Stimulated activated CD8-positive, alpha-beta memory T cell treated with anti-CD3 and anti-CD28 coated beads, Interleukin-2, amount 100 ng/mL, for 1 hour (primary cell): ENCODE measurements at places on chromosomes 7 and 10.

- no peak for DNase-seq
Observed at GRCh38 chr10:20114179-20114578, 297.9 kb downstream of the PLXDC2 start.

DNA sequence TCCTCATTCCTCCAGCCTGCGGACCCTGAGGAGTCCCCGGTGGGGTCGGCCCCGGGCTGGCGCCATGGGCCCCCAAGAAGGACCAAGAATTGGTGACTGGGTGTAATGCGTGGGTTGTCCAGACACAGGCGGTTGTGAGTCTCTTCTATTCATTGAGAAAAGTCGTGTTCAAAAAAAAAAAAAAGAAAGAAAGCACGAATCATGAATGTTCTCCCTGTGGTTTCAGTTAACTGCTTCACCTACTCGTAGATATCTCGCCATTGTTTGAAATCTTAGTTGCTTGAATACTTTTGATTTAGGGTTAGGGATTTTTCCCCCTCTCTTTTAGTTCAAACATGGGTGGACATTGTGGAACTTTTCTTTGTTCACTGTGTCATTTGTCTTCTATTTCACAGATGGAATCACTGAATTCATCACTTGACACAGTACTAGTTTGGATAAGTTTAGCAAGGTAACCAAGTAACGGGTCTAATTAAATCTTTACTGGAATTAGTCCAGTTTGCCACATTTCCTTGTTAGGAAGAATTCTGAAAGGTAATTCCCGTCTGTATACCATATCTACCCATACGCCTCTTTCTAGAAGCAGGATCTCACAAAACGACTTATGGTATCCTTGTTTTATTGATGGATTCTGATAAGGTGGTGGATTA, 775 bp downstream of the STARD3NL start:
- no peak for DNase-seq

- no peak for DNase-seq
Observed at GRCh38 chr10:43399320-43400310, 9.4 kb downstream of the HNRNPF start.

DNA sequence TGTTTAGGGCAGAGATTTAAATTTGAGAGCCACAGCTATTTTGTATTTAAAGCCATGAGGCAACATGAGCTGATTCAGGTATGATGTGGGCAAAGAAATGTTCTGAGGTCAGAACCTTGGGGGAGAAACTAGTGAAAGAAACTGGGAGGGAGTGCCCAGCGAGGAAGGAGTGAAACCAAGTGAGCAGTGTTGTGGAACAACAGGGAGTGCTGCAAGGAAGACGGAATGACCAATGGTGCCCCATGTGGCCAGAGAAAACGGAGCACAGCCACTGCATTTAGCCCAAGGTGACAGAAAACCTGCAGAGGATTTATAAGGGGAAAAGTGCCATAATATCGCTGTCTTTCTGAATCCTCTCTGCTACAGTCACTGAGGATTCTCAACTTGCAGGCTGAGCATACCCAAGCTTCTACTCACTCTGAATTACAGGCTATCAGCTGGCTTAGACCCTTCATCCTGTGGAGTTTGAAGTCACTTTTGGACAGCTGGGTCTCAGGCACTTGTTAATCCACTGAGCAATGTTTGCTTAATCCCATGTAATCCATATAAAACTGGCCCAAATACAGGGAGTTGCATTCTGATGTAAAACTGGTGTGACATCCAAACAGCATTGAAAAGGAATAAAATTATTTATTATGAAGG, 777.3 kb downstream of the CCSER2 start:
- no peak for DNase-seq

DNA sequence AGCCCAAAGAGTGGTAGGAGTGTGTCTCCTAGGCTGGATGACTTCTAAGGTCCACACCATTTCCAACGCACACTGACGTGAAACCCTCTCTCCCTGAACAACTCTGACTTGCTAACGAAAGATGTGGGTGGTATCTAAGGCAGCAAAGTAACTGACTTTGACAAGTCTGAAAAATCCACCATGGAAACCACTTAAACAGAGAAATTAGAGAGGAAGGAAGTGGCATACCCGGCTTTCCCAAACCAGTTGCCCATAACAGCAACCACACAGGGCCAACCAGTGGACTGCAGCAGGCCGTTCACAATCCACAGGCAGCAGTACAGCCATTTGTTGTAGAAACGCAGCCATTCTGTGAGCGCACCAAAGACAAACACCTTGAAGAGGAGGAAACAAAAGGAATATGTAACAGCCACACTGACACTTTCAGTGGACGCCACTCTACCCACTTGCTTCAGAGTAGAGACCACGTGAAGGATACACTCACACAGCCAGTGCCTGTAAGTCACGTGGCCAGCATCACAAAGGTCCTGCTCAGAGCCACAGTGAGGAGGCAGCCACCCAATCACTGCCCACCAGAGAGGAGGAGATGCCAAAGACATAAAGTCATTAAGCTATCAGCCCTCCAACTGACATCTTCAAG, 39.8 kb downstream of the SLC37A3 start:
- DNase-seq, result no peak

- DNase-seq, result no peak
Observed at GRCh38 chr7:2633538-2634266, 1.9 kb downstream of the TTYH3 start.

DNA sequence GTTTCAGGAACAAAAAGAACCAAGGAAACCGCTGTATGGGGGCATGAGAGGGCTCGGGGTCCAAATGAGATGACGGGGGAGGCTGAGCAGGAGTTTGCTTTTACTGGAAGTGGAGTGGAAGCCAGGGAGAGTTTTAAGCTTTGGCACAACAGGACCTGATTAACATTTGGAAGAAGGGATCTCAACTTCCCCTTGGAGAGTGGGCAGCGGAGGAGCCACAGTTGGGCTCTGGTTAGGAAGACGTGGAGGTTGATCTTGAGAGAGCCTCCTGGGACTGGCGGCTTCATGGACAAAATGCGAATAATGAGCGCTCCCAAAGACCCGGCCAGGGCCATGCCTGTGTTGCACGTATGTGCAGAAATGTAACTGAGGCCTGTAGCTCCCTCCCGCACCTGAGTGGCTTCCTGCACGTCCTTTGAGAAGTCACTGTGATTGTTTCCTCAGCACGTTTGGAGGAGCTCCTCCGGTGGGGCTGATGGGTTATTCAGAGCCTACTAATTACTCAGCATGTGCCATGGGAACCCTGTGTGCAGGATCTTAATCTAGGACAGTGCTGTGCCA, 595.3 kb upstream of the MGMT start:
- no peak for DNase-seq

DNA sequence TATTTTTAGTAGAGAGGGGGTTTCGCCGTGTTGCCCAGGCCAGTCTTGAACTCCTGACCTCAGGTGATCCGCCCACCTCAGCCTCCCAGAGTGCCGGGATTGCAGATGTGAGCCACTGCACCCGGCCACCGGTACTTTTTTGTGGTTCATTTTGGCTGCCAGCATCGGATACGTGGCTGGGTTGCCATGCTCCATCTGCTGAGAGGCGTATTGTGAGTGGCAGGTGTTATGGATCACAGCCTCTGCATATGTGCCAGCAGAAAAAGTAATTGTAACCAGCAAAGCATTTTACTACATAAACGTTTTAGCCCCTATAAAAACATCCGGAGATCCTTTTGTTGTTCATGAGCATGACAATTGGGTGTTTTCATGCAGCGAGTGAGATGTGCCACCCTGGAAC, 7.1 kb downstream of the FOXK1 start:
- DNase-seq, result no peak

- peak; percentile 37 for DNase-seq
Observed at GRCh38 chr10:110783509-110784107, 88.1 kb upstream of the PDCD4 start.

- DNase-seq, result no peak
Observed at GRCh38 chr10:51773681-51774080, 74.3 kb upstream of the CSTF2T start.

- DNase-seq, result no peak
Observed at GRCh38 chr7:103919272-103919868, 70.1 kb downstream of the RELN start.

DNA sequence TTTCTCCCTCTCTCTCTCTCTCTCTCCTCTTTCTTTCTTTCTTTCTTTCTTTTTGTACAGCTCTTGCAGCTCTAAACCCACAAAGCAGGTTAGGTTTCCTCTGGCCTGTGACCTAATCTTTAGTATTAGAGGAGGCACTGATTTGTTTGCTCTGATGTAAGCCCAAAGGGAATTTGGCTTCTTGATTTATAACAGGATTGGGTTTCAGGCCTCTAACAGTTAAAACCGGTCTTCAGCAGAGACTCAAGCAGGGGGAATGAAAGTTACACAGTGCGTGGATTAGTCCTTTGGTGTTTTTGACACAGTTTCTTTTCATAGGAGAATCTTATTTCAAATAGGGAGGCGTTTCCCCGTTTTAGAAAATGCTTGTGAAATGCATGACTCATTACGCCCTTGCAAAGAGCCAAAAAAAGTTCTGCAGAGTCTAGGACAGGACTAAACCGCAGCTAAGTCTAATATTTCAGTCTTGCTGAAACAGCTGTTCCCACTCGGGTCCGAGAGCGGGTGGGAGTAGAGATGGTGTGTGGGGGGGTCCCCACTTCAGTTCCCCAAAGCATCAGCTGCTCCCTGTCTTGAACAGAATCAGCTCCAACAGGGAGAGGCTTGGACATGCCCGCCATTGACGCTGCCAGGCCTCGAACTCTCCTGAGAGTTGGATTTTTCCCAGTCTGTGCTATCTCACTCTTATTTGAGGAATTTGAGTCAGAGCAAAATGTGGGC, 296.5 kb upstream of the PITRM1 start:
- no peak for DNase-seq

- DNase-seq, result no peak
Observed at GRCh38 chr10:42942279-42942950, 134.5 kb upstream of the RET start.

DNA sequence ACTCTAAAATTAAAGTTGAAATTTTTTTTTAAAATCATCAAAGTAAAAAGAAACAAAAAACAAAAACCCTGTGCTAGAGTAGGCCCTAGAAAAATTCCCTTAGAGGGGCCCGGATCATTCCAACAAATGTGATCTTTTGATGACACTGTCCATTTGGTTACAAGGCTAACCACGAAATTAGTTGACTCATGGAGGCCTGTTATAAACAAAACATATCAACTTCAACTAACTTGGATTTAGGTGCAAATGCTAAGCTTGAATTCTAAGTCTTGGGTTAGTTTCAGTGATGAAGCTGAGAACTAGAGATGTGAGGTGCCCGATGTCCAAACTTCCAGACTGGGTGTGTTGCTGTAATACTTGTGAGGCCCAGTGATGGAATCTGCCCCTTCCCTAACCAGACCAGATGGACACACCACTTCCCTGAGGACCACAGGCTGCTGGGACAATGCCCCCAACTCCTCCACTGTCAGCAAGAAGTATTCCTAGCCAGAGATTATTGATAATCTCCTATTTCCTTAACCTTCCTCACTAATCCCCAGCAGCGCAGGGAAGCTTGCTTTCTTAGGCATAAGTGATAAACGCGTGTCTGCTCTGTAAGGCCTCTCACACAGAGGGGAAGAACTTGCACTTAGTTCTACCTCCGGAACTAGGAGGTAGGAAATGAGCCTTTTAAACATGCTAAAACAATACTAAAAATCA, 108.7 kb downstream of the RAPGEF5 start:
- DNase-seq, result no peak

- DNase-seq, result no peak
Observed at GRCh38 chr7:3427957-3428356, 126.9 kb downstream of the SDK1 start.

DNA sequence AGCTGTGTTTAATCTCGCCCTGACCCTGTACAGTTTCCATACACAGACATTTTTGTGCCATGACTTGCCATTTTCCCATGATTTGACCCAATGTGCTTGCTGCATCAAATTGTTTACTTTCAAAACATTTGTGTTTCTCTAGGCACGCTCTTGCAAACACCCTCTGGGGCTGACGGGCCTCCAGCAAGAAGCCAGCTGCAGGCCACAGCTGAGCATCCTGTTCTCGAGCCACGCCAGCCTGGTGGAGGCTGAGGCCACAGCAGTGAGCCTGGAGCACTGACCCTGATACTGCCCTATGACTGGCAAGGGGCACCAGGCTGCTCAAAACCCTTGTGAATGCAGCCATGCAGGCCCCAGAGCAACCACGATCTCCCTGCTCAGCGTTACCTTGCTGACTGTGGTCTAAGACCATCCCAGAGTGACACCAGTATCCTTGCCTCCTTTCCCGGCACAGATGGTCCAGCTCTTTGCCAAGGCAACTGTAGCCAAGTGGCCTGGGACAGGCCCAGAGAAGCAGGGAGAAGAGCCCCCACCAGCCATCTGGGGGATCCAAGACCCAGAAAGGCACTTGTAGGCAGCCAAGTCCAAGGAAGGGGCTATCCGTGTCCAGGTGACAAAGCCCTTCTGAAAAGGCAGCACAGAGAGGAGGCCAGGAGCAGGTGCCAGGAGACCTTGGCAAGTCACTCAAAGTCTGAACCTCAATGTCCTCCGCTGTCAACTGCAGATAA, 78.5 kb downstream of the OAT start:
- DNase-seq, result no peak

DNA sequence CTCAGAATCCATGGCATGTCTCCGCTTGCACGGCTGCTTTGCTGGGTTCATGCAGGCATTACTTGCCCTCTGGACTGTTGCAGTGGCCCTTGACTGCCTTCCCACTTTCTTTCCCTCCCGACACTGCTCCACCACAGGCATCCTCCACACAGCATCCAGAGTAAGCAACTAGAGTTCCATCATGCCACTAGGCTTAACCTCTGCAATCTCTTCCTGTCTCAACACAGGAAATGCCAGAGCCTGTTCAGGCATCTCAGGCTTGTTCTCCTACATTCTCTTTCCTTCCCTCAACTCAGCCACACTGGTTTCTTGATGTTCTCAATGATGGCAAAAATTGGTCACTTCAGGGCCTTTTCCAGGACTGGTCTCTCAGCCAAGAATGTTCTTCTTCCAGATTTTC, 284.5 kb upstream of the KLF6 start:
- no peak for DNase-seq

- DNase-seq, result no peak
Observed at GRCh38 chr10:11678074-11678793, 63.9 kb upstream of the ECHDC3 start.

DNA sequence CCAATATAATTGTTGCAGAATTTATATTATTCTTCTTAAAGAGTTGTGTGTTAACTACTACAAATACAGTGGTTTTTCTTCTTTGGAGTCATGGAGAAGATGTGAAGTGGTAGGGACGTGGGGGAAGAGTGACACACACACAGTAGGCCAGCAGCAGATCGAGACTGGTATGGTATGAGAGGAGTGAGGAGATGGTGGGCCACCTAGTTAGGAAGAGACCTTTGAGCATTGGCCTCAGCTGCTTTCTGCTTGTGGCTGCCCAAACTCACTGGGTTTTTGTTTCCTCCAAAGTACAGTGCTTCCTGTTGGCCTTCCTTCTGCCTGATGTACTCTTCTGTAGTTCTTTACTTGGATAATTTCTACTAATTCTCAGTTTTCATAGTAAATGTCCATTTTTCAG, 14.6 kb downstream of the VCL start:
- no peak for DNase-seq

DNA sequence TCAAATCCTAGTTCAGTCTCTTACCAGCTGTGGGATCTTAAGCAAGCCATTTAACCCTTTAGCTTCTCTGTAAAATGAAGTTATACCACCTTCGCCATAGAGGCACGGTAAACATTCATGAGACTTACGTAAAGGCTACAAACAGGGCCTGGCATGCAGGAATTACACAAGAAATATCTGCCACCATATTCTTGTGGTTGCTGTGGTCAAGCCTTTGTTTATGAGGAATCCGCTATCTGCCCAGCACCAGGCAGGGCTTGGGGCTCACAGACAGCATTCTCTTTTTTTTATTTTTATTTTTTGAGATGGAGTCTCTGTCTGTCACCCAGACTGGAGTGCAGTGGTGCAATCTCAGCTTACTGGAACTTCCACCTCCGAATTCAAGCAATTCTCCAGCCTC, 9.9 kb downstream of the AIFM2 start:
- no peak for DNase-seq

- no peak for DNase-seq
Observed at GRCh38 chr10:2978111-2978510, 89.2 kb upstream of the PFKP start.
